MV-4-11 (cell line): ENCODE measurements at places on chromosomes 6 and 20.
A peak's percentile ranks its signal among the peaks of the same experiment; 100 is the strongest.

DNA sequence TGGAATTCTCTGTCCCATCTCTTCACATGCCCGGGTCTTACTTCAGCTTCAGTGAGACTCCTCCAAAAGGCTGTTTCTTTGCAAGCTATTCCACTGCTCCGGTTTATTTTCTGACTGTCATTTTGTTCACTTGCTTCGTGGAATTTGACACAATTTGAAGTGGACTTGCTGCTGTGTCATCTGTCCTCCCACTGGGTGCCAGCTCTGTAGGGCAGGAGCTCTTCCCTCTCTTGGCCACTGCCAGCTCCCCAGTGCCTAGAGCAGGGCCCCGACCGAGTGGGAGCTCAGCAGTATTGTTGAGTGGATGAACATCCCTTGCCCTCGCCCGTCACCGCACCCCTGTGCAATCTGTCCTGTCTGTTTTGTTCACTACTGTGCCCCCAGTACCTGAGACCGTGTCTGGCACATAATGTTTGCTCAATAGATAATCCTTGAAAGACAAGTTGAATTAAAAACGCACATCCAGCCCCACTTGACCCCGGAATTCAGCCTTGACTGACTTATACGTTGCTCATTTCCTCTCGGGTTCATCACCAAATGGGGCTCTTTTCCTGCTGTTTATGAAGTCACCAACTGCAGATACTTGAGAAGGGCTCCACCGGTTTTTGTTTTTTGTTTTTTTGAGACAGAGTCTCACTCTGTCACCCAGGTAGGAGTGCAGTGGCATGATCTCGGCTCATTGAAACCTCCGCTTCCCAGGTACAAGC, 170.3 kb upstream of the KCNG1 start:
- no peak for DNase-seq

DNA sequence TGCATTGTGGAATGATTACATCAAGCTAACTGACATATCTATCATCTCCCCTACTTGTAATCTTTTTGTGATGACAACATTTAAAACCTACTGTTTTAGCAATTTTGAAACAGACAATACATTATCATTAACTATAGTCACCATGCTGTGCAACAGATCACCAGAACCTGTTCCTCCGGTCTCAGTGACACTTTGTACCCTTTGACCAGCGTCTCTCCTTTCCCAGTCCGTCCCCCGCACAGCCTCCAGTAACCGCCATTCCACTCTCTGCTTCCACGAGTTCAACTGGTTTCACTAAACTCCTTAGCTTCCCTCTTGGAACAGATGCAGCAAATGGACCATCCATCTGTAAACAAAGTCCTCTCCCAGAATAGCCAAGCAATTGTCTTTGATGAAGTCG, 21.8 kb downstream of the LRP11 start:
- DNase-seq: no peak

DNA sequence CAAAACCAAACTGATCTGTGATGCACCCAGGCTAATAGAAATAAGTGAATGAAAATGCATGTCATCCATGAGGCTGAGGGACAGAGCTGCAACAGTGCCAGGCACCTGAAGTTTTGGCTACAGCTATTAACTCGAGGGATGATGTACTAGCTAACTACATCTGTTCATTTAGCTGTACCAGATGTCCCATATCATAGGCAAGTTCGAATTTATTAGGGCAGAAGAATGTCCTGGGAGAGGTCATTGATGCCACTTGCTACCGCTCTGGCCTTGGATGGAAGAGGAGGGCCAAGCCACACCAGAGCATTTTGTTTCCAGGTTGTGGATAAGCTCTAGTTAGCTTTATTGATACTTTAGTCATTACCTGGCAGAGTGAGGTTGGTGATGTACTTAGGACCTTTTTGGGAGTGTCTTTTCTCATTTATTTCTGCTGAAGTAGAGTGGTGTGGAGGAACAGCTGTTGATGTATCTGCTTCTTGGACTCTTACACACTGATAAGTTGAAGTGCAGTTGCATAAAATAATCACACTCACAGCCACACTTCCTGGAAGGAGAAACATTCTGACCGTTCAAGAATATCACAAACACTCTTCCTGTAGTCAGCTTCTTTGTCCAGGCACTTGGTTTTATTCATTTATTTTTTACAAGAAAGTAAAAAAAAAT, 8.2 kb downstream of the ZFAND3 start:
- DNase-seq: no peak

DNA sequence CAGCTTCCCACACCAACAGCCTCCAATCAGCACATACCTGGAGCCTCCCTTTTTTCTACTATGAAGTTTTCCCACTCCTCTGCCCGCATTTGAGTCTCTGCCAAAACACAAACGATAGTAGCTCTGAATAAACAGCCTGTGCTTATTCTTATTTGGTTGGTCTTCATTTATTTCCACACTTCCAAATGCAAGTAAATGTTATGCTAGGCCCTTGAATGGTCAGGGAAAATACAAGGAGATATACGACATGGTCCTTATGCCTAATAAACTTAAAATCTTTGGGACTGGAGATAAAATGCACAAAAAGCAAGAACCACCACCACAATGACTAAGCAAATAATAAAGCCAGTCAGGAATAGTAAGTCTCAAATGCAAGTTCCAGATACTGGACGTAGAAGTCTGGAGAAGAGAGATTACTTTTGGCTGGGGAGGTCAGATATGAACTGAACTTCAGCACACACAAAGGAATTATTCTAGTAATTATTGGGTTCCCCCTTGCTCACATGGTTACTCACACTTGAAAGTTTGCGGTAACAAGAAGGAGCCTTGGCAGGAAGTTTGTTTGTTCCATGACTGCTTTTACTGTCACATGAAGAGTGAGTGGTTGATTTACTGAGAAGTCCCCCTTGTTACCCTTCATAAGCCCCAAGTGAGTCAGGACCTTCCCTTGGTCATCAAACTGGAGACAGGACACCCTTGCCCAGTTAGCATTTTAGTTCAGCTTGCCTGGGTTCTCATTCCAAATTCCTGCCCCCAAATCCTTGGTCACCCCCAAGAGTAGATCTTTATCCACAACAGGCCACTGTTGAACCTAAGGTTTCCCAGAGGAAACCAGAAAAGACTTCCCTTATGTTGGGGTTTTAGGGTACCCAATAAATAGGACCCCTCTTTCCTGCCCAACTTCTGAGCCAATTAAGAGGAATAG, 511.2 kb upstream of the JARID2 start:
- peak; percentile 90 for DNase-seq

DNA sequence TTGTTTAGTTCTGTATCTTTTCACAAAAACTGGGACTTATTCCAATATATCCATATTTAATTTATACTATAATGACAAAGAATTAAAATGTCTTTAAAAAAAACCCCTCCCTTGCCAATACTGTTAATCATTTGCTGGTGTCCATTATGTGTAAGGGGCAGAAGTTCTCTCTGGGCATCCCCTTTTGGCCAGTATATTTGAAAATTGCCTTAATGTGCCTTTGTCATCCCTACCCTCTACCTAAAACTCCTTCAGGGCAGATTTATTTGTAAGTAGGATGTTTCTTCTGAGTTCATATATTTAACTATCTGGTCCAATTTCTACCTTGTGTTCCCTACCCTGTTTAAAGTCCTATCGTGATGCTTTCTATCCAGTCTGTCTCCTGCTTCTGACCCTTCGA, 62.9 kb downstream of the ARHGAP18 start:
- no peak for DNase-seq

- DNase-seq: no peak
Observed at GRCh38 chr6:139819776-139820175, 445.3 kb upstream of the CITED2 start.

DNA sequence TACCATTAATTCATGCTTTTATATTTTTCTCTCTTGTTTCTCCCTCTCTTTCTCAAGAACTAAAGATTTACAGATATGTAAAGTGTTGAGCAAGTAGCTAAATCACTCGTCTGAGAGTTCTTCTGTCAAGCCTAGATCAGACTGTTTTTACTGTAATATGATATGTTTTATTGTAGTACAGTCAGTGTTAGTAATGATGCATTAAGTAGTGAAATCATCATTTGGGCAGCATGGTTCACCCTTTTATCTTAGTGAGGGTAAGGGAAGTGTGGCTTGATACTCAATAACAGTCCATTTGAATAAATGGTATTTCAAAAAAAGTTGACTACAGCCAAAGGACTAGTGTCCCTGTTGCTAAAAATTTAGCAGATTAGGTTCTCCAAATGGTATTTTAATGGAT, 9.2 kb downstream of the CYB5R4 start:
- DNase-seq: no peak

GRCh38 chr20:61930776-61931475, 134.8 kb downstream of the TAF4 start:
- DNase-seq: no peak

DNA sequence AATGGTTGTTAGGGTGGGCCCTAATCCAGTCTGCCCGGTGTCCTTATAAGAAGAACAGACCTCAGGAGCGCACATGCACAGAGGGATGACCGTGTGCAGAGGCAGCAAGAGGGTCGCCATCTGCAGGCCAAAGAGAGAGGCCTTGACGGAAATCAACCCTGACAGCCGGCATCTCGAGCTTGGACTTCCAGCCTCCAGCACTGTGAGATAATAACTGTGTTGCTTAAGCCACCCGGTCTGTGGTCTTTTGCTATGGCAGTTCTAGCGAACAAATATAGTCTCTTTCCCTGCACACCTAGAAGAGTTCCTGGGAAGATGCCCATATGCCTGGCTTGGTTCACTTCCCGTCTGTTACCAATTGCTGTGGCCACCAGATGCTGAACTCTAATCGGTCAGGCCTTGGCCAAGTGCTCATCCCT, 35.3 kb upstream of the PTGIS start:
- peak; percentile 26 for DNase-seq

DNA sequence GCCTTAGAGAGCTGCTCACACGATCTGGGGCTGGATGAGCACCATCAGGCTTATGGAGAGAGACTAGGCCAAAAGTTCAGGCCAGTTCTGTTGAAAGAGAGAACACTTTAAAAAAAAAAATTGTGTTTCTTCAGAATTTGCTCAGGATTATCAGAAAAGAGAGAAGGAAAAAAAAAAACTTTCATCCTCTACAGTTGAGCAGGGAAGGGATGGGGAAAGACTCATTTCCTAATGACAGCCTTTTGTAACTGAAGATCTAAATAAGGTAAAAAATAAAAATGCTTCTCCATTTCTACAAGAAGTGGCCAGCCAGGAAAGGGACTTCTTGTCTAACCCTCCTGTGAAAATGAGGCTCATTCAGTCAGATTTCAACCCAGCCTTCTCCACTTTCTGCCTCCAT, 134.8 kb downstream of the LY86 start:
- peak; percentile 65 for DNase-seq

- DNase-seq: no peak
Observed at GRCh38 chr20:44746367-44747165, 901 bp downstream of the KCNK15 start.

DNA sequence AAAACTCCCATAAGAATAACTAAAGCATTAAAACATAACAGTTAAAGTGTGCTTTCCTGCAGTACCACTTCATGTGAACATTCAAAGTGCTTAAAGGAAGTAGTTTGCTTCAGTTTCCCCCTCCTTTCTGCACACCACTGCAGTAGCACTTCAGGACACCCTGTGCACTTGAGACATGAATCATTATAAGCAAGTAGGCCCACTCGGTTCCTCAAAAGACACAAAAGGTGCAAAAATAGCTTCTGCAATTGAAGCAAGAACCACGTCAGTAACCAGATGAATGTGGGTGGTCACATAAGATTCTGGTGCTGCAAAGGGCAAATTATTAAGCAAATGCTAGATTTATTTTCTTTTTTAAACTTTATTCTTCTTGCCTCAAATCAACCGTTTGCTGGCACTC, 160.6 kb downstream of the HIVEP2 start:
- peak; percentile 66 for DNase-seq

GRCh38 chr6:79377047-79377446, 142.6 kb upstream of the HMGN3 start:
- no peak for DNase-seq

- DNase-seq: peak; percentile 40
Observed at GRCh38 chr6:78867020-78867369, 356 bp upstream of the IRAK1BP1 start.

- no peak for DNase-seq
Observed at GRCh38 chr6:72374857-72375256, 247.0 kb upstream of the KCNQ5 start.
